Upper lobe of right lung (tissue), 1 donor: ENCODE measurements at places on chromosomes 7 and 10. TPM values are rescaled to one million over a fixed set of nuclear protein-coding genes. Genes with fewer than 3 reads are reported as not detected.
A peak's percentile ranks its signal among the peaks of the same experiment; 100 is the strongest.

DNA sequence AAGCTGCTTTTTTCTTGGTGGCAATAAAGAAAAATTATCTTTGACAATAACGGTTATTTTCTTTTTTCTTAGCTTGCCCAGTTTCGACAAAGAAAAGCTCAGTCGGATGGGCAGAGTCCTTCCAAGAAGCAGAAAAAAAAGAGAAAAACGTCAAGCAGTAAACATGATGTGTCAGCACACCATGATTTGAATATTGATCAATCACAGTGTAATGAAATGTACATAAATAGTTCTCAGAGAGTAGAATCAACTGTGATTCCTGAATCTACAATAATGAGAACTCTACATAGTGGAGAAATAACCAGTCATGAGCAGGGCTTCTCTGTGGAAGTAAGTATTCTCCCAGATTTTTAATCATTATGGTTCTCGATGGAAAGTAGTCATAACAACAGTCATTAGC, 33.0 kb downstream of the AKAP9 start:
- no peak for DNase-seq

DNA sequence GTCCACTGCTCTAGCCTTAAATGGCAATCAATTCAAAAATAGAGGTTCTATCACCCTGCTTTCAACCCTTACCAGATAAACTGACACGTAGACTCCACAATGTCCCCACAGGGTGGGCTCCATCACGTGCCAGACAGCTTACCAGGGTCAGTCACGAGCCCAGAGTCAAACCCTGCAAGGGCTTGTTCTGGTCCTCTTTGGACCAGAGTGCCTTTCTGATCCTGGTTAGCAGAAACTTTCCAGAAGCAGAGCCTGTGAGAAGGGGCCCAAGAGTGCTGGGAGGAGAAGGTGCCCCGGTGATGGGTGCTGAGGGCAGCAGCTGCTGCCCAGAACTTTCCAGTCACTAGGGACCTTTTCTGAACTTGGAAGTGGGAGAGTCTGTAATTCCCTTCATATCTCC, 354 bp upstream of the GIMAP5 start:
- DNase-seq, result no peak

- DNase-seq, result no peak
These were observed 219.5 kb upstream of the POT1 start for GRCh38 chr7:125149151-125149550.

DNA sequence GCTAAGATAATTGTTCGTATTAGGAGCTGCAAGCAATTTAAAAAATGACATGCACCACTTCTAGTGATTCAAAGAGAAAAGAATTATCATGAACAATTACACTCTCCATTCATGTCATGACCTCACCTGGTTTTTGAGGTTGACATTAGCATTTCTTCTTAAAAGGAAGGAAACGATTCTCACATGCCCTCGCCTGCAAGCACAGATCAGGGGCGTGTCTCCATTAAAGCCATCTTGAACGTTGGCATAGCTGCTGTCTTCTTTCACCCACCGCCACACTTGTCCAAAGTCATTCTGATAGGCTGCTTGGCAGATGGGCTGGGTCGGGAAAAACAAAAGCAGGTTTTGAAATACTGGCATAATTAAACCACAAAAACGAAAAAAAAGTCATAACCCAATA, 19.9 kb downstream of the ANKRD22 start:
- DNase-seq, result no peak

DNA sequence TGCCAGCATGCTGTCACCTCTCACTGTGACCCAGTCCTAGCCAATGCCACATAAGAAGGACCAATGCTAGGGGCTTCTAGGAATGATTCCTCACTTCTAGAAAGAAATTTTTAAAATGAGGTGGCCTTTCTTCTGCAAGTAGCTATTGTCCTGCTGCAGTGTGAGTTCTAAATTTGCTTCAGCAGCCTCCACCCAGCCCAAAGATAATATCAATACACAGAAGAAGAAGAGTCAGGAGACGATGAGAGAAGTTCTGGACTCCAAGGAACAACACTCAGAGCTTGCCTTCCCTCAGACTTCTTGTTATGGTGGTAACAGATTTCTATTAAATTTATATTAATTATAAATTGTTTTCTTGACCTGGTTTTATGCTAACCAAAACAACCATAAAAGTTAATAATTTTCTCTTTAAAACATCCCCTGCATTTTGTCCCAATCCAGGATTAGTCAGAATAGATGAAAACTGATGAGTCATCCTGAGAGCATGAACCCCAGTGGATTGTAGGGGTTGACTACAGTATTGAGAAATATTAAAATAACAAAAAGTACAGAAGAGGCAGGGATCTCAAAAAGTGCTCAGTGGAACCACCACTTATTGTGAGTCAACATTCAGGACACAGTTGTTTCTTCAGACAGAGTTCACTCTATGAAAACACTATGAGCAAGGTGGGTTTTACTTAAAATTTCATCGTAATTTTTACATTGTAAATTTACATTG, 29.6 kb upstream of the AKR1C2 start:
- no peak for DNase-seq

- peak; percentile 82 for DNase-seq
These were observed 24.6 kb downstream of the VSIR start for GRCh38 chr10:71748671-71749191.

DNA sequence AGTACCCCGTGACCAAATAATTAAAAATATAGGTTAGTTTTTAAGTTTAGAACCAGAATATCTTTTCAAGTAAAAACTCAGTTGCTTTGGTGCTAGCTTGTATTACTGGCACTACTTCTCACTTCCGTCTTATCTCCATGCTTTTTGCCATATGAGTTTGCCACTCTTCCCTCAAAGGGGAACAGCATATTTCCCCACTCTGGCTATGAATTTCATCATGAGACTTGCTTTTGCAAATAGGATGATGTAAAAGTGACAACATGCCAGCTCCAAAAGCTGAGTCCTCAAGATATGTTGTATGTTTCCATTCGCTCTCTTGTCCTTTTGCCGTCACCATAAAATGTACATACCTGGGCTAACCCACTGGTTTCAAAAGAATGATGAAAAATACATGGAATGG, 178.1 kb upstream of the SEMA3A start:
- DNase-seq, result no peak

GRCh38 chr10:63103971-63104409, 29.1 kb upstream of the NRBF2 start:
- no peak for DNase-seq

DNA sequence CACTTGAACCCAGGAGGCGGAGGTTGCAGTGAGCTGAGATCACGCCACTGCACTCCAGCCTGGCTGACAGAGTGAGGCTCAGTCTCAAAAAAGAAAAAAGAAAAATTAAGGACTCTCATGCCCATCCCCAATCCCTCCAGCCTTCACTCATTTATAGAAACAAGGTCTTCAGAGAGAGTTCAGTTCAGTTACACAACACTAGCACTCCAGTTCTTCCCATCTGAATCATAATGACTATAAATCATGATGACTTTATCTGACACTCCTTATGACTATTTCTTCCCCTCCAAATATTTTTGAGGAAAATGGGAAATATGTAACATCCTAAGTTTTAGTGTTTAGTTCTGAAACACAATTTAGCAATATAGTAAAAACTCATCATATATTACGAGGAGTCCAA, 107.4 kb upstream of the LSM8 start:
- no peak for DNase-seq

GRCh38 chr7:46446151-46446550, 525.1 kb upstream of the IGFBP3 start:
- DNase-seq, result no peak

DNA sequence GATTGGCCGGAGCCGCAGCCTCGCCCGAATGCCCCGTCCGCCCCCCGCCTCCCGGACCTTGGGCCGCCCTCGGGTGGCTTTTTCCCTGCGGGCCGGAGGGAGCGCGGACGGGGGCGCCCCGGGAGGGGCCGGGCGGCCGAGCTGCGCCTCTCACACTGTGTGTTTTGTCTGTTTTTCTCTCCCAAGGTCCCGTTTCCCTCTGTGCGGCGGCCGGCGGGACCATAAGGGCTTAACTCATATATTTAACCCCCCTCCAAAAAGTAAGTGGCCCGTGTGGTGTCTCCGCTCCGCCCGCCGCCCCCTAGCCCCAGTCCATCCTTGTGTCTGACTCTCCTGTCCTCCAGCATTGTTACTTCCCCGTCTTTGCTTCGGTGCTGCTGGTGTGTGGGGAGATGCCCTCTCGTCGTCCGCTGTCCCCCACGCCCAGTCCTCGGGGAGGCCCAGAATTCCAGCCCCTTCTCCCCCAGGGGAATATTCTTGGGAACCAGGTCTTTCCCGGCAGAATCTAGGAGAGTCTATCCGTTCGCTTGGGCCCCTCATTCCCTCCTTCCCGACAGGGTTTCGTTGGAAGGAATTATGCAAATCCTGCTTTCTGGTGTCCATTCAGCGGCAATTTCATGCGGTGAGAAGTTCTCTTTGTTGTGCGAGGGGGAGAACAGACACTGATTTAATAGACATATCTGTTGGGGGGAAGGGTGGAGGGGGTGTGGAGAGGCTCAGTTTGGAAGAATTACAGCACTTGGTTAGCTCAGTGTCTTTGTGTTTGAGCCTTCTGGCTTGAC, 1.3 kb downstream of the LCOR start:
- DNase-seq, result no peak

DNA sequence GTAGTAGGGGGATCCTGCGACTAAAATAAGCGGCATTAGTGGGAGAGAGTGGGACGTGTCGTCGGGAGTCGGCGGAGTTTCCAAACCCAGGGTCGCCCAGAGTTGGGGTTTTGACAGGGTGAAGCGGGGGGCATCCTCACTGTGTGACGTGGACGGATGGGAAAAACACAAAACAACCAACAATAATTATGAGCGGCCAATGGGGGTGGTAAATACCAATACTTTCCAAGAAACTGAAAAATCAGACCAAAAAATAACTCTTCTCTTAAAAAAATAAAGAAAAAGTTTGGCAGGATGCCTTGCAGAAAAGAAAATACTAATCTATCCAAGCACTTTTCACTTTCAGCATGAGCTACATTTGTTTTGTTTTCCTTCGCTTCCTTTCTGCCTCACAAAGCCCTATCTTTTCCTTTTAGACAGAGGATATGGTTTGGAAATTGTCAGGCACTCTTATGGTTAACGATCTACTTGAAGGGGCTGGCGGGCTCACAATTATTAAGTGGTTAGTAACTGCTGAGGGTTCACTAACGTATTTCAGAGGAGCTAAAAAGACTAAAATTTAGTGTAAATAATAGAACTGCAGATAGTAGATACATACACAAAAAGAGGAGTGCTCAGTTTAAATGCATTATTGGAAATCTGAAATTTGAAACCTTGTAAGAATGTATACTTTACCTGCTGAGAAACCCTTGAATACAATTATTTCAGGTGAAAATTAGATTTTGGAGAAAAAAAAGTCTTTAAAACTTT, 802 bp upstream of the CDK6 start:
- DNase-seq, result no peak

DNA sequence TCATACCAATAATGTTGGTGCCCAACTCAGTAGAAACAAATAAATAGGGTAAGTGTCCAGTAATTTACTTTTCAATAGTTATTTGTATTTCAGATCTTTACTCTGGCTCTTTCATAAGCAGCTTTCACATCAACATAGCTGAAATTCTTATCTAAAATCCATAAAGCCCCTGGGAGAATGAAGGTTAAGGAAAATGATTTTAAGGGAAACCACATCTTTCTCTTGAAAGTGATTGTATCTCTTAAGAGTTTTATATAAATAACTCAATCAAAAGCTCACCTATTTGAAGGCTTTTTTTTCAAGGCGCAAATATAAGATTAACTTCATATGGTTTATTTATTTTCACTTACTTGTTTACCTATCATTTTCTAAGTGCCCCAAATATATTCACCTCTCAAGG, 324.4 kb downstream of the HGF start:
- no peak for DNase-seq

AGBL3 gene
- total RNA-seq, result 3.9 TPM

OR9A2 gene
- total RNA-seq, result not detected

OPALIN gene
- not detected for total RNA-seq

ZP3 gene
- 0.84 TPM for total RNA-seq

SLC18A3 gene
- total RNA-seq, result not detected
